ENCODE measurements at places on chromosomes 16 and 17.

- DNase-seq = peak; percentile 56
Measured at GRCh38 chr17:1203111-1203966, 23.6 kb upstream of the ABR start.

- no peak for DNase-seq
Measured at GRCh38 chr17:41810659-41811548, 845 bp downstream of the P3H4 start.

DNA sequence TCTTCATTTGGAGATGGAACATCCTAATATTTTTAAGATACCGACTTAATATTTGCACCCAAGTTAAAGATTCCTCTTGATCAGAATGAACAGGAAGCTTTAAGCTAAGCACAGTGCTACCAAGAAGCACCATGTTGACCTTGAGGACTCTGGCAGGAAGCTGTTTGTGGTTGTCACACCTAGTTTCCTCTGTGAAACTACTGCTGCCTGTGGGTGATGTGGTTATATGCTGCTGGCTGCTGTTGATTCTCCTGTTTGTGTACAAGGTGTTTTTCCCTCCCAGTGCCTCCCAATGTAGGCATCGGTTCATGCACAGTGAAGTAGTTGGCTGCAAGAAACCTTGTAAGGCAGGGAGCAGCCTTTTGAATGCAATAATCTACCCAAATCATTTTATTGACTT, 23.4 kb downstream of the RBL2 start:
- no peak for DNase-seq

DNA sequence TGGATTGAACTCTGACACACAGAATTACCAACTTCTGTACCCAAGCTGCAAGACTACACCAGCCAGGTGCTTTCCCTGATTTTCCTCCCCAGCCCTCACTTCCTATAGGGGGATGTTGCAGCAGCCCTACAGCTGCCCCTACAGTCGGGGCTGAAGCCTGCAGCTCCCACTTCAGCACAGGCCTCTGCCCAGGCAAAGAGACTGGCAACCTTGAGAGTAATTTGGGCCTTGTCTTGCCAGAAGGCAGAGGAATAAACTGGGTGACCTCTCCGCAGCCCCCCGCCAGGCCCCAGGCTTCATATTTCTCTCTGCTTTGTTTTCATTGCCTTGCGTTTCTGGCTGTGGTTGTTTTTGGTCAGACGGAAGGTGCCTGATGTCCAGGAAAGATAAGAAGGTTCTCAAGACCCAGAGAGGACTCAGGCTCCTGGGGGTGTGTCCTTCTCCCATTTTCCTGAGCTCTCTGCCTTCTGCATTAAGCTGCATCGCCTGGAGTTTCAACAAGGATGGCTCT, 32.0 kb downstream of the SLC6A4 start:
- DNase-seq = no peak

DNA sequence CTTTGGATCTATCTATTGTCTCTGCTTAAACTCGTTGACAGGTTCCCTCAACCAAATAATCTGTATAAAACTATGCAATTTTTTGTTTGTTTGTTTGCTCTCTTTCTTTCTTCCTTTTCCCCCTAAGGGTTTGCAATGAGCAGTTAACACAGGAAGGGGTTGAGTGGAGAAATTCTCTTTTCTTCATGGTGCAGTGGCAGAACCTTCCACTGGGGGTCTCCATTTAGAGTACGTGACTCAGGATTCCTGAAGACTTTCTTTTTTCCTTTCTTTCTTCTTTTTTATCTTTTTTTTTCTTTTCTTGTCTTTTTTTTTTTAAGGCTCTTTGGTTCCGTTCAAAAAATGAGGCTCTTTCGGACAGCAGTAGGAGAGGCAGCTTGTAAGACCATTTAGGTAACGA, 19.5 kb upstream of the RBFOX1 start:
- peak; percentile 6 for DNase-seq

DNA sequence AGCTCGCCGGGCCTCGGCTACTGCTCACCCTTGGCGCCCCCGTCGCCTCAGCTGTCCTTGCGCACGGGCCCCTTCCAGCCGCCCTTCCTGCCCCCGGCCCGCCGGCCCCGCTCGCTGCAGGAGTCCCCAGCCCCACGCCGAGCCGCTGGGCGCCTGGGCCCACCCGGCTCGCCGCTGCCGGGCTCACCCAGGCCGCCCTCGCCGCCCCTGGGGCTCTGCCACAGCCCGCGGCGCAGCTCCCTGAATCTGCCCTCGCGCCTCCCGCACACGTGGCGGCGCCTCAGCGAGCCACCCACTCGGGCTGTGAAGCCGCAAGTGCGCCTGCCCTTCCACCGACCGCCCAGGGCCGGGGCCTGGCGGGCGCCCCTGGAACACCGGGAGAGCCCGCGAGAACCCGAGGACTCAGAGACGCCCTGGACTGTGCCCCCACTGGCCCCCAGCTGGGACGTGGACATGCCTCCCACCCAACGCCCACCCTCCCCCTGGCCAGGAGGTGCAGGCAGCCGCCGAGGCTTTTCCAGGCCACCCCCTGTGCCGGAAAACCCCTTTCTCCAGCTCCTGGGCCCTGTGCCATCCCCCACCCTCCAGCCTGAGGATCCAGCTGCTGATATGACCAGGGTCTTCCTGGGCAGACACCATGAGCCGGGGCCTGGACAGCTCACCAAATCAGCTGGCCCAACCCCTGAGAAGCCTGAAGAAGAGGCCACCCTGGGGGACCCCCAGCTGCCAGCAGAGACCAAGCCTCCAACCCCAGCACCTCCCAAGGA, 12.8 kb downstream of the MYO15A start:
- no peak for DNase-seq
